MG63 (cell line): ENCODE measurements at places on chromosomes 12 and 14. TPM values are rescaled to one million over a fixed set of nuclear protein-coding genes. Genes with fewer than 3 reads are reported as not detected.

PRIMA1 gene
- not detected in 2 replicates for total RNA-seq

DHH gene
- not detected in 2 replicates for total RNA-seq

SHMT2 gene
- 232 and 343 TPM in 2 replicates for total RNA-seq

CALCOCO1 gene
- total RNA-seq, result 35.7 and 42.4 TPM in 2 replicates

FAM181A gene
- total RNA-seq, result not detected in 2 replicates

- DNase-seq, result no peak
Observed at GRCh38 chr12:27331927-27332324, 710 bp upstream of the BMAL2 start.

- DNase-seq, result no peak
Observed at GRCh38 chr12:86710109-86710508, 453.9 kb upstream of the MGAT4C start.

- DNase-seq, result no peak
Observed at GRCh38 chr12:92432724-92433441, 269.9 kb upstream of the PLEKHG7 start.

DNA sequence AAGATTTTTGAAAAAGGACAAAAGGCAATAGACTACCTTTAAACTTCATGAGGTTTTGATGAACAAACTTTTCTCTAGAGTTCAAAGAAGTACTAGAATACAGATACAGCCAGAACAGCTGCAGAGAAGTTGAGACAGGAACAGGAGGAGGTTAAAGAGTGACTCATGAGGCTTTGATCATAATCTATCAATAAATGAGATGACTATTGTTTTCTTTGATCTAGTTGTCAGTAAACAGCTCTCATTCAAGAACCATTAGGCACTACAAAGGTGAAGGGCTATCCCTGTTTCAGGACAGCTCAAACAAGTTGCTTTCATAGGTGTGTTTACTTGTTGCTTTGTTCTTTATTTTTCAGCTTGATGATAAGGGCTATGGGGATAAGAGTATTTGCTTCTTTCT is 2.4 kb downstream of the WASHC3 start:
- no peak for DNase-seq

DNA sequence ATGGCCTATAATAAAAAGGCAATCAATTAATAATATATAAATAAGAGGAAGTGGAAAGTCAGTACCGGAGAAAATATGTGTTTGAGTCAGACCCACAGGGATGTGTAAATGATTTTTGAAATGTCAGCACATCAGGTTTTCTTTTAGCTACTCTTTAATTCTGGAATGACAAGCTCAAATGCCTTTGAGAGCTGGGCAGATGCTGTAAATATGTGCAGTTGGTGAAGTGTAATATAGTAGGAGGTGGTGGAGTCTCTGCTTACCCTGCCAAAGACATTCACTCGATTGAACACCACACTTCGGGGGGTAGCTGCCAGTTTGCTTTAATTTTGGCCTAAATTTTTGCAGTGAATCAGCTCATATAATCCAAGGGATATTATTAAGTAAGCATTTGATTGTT is 93.0 kb downstream of the PLEKHA5 start:
- DNase-seq, result no peak

DNA sequence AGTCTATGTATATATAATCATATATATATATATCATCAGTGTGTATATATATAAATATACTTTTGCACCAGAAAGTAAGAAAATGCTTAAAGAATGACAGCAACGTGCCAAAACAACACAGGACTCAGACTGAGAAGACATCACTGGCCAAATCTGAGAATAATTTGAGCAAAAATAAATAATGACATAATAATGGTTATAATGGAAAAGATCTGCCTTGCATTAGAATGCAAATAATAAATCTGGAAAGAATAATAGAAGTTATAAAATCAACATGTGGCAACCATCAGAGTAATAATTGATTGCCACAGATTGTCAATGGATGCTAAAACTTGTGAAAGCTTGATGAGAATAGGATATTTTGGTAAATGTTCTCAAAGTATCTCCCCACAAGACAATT is 61.5 kb upstream of the PLEKHG7 start:
- DNase-seq, result no peak

- no peak for DNase-seq
Observed at GRCh38 chr14:64966976-64967375, 5.2 kb downstream of the RAB15 start.

- no peak for DNase-seq
Observed at GRCh38 chr14:22505697-22506377, 83.2 kb downstream of the DAD1 start.

GRCh38 chr12:123705935-123706334 is 6.2 kb upstream of the ATP6V0A2 start:
- DNase-seq, result peak; percentile 22

DNA sequence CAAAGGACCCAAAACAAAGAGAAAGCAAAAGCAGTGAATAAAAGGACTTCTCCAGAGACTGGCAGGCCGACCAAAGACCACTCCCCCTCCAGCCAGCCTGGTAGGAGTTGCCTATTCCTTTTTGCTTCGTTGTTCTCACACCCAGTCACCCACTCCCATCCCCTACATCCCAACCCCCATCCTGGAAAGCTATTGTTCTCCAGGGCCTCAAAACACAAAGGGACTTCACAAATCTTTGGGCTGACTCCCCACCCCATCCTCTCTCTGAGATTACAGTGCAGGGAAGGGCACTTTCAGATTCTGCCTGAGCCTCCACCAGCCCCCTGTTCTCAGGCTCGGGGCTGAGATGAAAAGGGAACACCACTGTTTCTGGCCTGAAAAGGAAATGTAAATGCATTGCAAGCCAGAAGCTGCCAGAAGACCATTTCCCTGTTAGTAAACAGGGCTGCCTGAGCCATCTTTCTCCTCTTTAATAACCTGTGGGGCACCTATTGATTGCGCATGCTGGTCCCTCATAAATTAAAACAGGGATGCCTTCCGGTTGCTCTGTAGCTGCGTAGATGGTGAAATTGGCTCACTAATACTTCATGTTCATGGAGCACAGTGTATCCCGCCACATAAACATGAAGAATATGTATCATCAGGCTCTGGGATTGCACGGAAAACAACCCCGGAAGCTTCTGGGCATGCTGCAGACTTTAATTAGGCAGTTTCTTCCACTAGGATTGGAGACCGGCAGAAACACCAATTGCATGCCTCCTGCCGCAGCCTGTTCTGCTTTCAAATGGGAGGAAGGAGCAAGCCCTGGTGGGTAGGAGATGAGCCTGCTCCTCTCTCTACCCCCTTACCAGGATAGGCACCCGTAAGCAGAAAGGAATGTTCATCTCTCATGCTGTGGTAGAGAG is 130.3 kb upstream of the FUT8 start:
- no peak for DNase-seq

- no peak for DNase-seq
Observed at GRCh38 chr12:104865080-104865479, 93.0 kb downstream of the SLC41A2 start.

DNA sequence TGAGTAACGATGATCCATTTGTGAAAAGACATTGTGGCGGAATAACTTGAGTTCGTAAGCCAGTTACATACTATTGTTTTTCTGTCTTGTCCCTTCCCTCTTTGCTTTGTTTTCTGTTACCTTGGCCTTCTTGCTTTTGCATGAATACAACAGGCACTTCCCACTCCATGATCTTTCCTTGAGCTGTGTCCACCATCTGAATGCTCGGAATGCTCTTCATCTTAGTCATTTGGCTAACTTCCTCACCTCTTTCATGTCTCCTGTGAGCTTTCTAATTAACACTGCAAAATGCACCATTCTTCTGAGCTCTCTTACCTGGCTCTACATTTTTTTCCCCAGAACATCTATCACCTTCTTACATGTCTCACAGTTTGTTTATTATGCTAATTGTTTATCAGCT is 10.0 kb downstream of the KNTC1 start:
- DNase-seq, result no peak

GRCh38 chr12:64653123-64653522 is 42.8 kb downstream of the RASSF3 start:
- no peak for DNase-seq

DNA sequence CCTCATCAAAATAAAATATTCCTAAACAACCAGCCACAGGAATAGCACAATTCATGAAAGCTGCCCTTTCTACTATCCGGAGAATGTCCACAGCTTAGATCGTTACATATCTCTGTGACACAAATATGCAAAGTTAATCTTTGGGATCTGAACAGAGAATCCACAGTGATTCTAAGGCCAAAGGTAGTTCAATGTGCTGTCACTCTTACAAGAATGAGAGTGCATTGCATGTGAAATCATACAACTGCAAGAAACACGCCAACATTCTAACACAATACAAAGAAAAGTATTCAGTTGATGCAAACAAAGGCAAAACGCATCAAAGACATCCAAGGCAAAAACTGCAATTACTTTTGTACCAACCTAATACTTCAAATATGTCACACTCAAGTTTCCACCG is 60.4 kb downstream of the KSR2 start:
- DNase-seq, result no peak

GRCh38 chr12:43758247-43758727 is 303 bp downstream of the PUS7L start:
- DNase-seq, result peak; percentile 59

DNA sequence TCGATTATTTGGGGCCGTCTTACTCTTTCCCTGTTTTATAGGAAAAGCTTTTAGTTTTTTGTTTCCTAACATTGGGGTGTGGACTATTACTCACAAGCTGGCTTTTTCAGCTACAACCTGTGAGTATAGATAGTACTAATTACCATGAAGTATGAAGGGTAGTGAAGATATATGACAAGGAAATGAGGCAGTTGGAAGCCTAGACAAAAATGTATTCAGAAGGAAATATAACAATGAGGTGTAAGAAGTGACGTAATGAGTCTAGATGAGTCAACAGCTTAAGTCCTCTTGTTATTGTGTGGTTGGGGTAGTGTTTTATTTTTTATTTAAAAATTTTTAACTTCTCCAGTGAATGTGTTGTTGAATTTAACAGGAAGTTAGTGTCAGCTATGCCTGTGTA is 804.5 kb downstream of the NRXN3 start:
- DNase-seq, result no peak

DNA sequence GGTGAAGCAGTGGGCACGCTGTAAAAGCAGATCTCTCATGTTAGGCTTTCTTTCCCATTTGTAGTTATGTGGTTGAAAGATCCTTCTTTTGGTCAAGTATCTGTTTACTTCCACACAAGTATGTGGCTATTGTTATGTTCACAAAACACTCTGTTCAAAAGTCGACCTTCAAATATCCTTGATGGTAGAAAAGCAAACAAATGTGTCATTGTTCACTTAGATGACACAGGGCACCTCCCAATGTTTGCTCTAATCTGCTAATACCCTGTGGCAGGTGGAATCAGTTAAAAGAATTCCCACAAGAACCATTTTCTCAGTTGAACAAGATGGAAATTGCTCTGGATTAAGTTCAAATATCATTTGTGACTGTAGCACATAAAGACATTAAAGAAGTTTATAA is 43.6 kb upstream of the NAA30 start:
- DNase-seq, result no peak

DNA sequence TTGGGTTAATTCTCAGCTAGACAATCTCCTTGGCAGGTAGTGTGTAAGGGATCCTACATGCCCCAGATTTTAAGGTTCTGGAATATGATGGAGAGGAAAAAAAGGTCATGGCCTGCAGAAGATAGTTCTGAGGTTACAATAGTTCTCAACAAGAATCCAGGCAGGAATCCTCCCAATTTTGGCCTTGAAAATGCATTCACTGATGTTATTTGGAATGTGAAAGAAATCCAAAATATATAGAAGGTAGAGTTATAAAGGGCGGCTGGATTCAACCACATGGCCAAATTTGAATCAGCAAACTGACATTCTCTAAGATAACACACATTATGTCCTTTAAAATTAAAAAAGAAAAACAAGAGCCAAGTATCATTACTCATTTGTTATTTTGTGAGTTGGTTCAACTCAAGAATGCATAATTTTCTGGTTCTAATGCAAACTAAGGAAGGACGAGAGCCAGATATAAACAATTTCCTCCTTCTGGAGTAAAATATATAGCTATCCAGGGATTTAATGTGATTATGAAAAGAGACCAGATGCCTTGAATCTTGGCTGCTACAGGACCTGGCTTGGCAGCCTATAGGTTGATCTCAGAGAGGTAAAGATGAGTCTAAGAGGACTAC is 177.0 kb upstream of the G2E3 start:
- DNase-seq, result peak; percentile 51

GRCh38 chr14:90523544-90523943 is 126.7 kb downstream of the CALM1 start:
- no peak for DNase-seq

DNA sequence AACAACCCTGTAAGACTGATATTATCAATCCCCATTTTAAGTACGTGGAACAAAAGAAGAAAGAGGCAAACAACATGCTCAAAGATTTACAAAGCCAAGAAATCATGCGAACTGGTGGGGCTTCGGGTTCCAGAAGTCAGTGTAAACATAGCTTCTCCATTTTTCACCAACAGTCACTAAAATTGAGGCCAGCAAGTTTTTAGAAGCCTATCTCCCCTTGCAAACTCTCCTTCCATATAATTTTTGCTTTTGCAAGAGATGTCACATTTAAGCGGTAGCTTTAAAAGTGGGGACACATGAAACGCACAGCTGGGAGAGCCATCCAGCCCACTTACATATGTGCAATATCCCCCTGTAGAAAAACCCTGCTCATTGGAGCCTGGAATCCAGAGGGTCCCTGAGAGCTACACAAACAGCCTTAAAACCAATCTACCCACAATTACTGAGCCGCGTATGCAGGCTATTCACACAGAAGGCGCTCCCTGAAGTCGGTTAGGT is 797 bp downstream of the SLC11A2 start:
- DNase-seq, result no peak

DNA sequence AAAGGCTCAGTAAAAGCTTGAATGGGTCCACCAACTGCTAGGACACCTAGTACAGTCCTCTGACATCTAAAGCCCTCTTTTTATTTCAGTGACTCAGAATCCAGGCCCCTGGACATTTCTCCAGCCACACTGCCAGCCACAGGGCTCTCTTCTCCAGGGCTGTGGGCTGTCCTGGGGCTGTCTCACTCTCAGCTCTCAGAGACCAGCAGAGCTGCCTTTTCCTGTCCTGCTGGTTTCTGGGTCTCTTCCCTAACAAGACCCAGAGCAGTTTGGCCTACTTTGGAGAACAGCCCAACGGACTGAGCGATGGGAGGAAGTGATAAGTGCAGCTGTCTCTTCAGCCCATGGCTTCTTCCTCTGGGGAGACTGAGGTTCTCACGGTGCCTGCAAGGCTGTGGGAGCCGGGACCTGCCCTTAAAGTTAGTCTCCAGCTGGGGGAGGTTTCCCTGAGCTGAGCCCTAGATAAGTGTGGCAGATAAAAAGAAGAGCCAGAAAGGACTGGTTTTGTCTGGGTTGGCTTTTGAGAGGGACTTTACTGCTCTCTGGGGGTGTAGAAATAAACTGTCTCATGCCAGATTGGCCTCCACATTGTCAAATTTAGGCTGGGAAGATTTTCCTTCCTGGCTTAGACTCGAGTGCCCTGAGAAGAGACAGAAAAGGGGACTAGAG is 979.8 kb downstream of the VRK1 start:
- DNase-seq, result no peak

GRCh38 chr14:90759370-90760077 is 56.7 kb downstream of the TTC7B start:
- DNase-seq, result no peak

- DNase-seq, result no peak
Observed at GRCh38 chr12:49410818-49411217, 43.6 kb downstream of the SPATS2 start.
